ENCODE measurements at places on chromosomes 6 and 20. TPM values are rescaled to one million over a fixed set of nuclear protein-coding genes. Genes with fewer than 3 reads are reported as not detected.

DNA sequence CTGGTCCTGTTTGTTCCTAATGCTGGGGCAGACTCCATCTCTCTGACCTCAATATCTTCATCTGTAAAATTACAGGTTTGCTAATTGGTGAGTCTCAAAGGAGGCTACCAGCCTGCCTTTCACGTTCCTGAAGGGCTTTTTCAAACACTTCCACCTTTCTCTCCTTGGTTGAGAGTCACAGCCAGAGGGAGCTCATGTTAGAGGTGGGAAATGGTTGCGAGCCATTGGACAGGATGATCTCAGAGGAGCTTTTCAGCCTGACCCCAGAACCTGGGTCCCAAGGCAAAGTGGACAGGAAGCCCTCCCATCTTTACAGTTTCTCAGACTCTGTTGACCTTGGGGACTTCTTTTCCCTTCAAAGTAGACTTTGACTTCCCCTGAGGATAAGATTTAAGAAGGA, 37.6 kb downstream of the NDUFAF5 start:
- DNase-seq: peak; percentile 22
- H3K27me3 ChIP-seq: no peaks in the 10 kb centered on the region
- peaks cover 1% of the 10 kb centered on the region for H3K36me3 ChIP-seq
- H3K27ac ChIP-seq: peak overlapping the region; percentile 42

- no peak overlapping the region for H3K4me3 ChIP-seq
- H3K36me3 ChIP-seq: no peaks in the 10 kb centered on the region
- no peaks in the 10 kb centered on the region for H3K4me1 ChIP-seq
- DNase-seq: no peak
- H3K27ac ChIP-seq: no peak overlapping the region
- H3K27me3 ChIP-seq: no peaks in the 10 kb centered on the region
These were observed 188.9 kb downstream of the PLCB1 start for GRCh38 chr20:8321001-8321400.

- DNase-seq: no peak
- H3K27ac ChIP-seq: no peak overlapping the region
- H3K4me3 ChIP-seq: no peak overlapping the region
- H3K4me1 ChIP-seq: no peaks in the 10 kb centered on the region
These were observed 25.3 kb downstream of the MOCS1 start for GRCh38 chr6:39908838-39909583.

The TNF gene
- total RNA-seq: not detected

The POM121L2 gene
- total RNA-seq: not detected

DNA sequence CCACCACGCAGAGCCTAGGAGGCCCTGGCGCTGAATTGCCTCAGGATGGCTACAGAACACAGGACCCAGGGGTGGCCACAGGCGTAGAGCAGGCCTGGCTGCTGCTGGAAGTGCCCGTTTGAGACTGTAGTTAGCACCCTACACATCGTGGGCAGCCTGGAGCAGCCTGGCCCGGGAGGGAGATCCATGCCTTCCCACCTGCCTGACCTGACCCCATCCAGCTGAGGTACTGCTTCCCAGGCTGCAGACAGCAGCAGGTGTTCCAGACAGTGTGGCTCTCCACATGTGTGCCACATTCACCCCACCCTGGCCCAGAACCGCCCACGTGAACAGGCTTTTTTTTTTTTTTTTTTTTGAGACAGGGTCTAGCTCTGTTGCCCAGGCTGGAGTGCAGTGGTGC, 20.9 kb upstream of the MAP1LC3A start:
- H3K36me3 ChIP-seq: peaks cover 52% of the 10 kb centered on the region
- H3K4me3 ChIP-seq: no peak overlapping the region
- DNase-seq: no peak
- peaks cover 4% of the 10 kb centered on the region for H3K4me1 ChIP-seq

GRCh38 chr6:11339380-11339779, 106.9 kb upstream of the NEDD9 start:
- H3K27ac ChIP-seq: no peak overlapping the region
- no peaks in the 10 kb centered on the region for H3K36me3 ChIP-seq
- H3K27me3 ChIP-seq: no peaks in the 10 kb centered on the region
- H3K4me1 ChIP-seq: no peaks in the 10 kb centered on the region

DNA sequence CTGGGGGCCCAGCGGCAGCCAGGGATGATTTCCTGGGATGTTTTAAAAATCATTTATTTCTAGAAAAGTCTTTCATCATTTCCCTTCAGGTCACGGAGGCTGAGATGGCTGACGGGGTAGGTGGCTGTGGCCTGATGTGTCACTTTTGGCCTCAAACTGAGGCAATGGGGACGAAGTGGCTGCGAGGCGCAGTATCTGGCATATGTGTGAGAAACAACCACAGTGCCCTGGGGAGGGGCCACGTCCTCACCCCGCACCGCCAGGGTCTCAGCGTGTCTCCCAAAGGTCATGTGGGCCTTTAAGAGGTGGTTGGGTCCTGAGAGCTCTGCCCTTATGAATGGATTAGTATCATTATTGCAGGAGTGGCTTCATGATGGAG, 120.0 kb downstream of the CEBPB start:
- peaks cover 43% of the 10 kb centered on the region for H3K4me1 ChIP-seq
- no peak for DNase-seq
- H3K27me3 ChIP-seq: no peaks in the 10 kb centered on the region
- no peak overlapping the region for H3K27ac ChIP-seq

DNA sequence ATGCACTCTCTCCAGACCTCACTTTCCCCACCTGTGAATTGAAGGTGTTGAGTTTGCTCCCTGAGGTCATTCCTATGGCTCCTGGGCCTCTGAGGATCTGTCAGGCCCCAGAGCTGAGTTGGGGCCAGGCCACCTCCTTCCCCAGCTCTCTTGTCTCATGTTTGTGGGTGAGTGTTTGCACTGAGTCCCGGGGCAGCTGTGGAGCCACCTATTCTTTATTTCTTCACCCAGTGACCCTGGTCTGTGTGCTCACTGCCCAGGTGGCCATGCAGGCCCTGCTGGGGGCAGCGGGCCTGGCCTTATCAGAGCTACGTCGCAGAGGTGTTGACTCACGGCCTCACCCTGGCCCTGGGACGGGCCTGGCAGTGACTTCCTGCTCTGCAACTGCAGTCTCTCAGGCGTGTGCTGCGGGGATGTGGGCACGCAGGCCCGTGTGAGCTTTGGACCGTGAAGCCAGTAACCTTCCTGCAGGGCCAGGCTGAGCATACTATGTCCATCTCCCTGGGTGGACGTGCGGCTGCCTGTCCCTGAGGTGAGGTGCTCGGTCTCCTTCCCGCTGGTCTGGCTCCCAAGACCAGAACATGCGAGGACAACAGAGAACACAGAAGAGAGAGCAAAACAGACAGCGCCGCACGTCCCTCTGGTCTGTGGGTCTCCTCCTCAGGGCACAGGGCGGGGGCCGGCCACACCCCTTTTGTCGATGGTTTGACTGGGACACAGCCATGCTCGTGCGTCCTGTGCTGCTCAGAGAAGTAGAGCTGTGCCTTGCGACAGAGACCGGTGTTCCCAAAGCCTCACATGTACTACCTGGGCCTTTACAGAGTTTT, 12.1 kb downstream of the TMEM181 start:
- DNase-seq: no peak
- H3K27me3 ChIP-seq: no peaks in the 10 kb centered on the region
- no peaks in the 10 kb centered on the region for H3K4me1 ChIP-seq
- no peak overlapping the region for H3K27ac ChIP-seq
- no peak overlapping the region for H3K4me3 ChIP-seq

The RBBP8NL gene
- not detected for total RNA-seq

DNA sequence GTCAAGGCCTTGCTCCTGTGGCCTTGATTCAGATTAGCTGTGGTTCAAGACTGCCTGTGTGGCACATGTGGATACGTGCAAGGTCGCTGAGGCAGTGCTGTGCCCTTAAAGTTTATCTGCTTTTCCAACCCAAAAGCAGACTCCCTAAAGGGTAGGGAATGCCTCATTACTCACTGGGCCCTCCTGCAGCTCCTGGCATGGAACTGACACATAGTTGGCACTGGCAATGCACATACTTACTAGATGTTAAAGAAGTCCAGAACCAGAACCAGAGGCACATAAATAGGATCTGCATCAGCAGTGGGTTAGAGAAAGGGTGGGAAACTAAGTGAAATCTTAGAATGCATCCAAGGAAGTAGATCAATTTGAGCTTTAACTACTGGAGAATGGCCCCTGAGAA, 90.6 kb upstream of the MLN start:
- H3K4me1 ChIP-seq: peaks cover 26% of the 10 kb centered on the region
- no peak overlapping the region for H3K4me3 ChIP-seq
- peak; percentile 68 for DNase-seq

- peaks cover 22% of the 10 kb centered on the region for H3K4me1 ChIP-seq
- no peak overlapping the region for H3K4me3 ChIP-seq
- H3K27ac ChIP-seq: no peak overlapping the region
- DNase-seq: peak; percentile 16
- no peaks in the 10 kb centered on the region for H3K27me3 ChIP-seq
These were observed 2.3 kb downstream of the SUPT3H start for GRCh38 chr6:45375449-45375848.

- DNase-seq: peak; percentile 53
- no peak overlapping the region for H3K27ac ChIP-seq
- H3K4me3 ChIP-seq: no peak overlapping the region
These were observed 144.0 kb downstream of the LRRC1 start for GRCh38 chr6:53938810-53939209.

- H3K36me3 ChIP-seq: no peaks in the 10 kb centered on the region
- H3K27me3 ChIP-seq: peaks cover 8% of the 10 kb centered on the region
- H3K27ac ChIP-seq: no peak overlapping the region
- no peaks in the 10 kb centered on the region for H3K4me1 ChIP-seq
These were observed 95.2 kb downstream of the YTHDF1 start for GRCh38 chr20:63120808-63121090.

The OSTM1 gene
- 25.9 TPM for total RNA-seq

DNA sequence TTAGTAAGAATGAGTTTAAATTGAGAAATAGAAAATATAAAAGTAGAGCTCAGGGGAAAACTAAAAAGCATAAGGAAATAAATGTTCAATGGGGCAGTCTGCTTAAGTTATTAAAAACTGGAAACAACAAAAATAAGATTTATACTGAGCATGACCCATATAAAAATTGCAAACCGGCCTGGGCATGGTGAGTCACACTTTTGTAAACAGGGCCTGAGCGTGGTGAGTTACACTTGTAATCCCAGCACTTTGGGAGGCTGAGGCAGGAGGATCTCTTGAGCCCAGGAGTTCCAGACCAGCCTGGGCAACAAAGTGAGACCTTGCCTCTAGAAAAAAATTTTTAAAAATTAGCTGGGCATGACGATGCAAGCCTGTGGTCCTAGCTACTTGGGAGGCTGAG, 74.6 kb downstream of the TMEM244 start:
- no peak overlapping the region for H3K27ac ChIP-seq
- peak; percentile 55 for DNase-seq
- no peaks in the 10 kb centered on the region for H3K36me3 ChIP-seq

The FRMD1 gene
- total RNA-seq: not detected

The CCN5 gene
- 24.5 TPM for total RNA-seq

The ARHGAP40 gene
- not detected for total RNA-seq

The CST2 gene
- total RNA-seq: 5.6 TPM

GRCh38 chr20:52160049-52160570, 31.5 kb downstream of the ZFP64 start:
- H3K36me3 ChIP-seq: peaks cover 44% of the 10 kb centered on the region
- H3K4me3 ChIP-seq: no peak overlapping the region
- no peaks in the 10 kb centered on the region for H3K27me3 ChIP-seq
- H3K27ac ChIP-seq: no peak overlapping the region
- DNase-seq: no peak
- no peaks in the 10 kb centered on the region for H3K4me1 ChIP-seq

GRCh38 chr20:17651129-17651759, 30.8 kb downstream of the RRBP1 start:
- DNase-seq: peak; percentile 84
- no peak overlapping the region for H3K4me3 ChIP-seq
- H3K27me3 ChIP-seq: no peaks in the 10 kb centered on the region
- H3K36me3 ChIP-seq: peaks cover 2% of the 10 kb centered on the region

The ZNF831 gene
- not detected for total RNA-seq

GRCh38 chr6:88480816-88481215, 314.7 kb upstream of the CNR1 start:
- H3K27me3 ChIP-seq: peaks cover 4% of the 10 kb centered on the region
- no peak for DNase-seq
- no peak overlapping the region for H3K4me3 ChIP-seq
- H3K27ac ChIP-seq: no peak overlapping the region

DNA sequence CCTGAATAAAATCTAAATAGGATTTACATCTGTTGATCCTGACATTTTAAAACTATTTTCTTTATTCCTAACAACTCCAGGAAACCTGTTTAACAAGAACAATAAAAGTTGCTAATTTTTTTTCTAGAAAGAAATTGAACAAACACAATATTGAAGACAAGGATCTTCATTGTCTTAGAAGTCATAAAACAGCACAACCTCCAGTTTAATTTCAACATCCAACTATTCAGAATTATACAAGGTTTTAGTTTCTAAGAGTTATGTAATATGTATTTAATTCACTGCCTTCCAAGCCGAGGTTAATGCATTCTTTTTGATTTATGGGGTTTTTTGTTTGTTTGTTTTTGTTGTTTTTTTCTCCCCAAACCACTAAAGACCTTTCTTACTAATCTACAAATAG, 7.2 kb downstream of the BMP5 start:
- H3K4me3 ChIP-seq: no peak overlapping the region
- H3K27ac ChIP-seq: no peak overlapping the region
- H3K27me3 ChIP-seq: 0 out of 2 replicates have a peak, but pooled peaks cover 5% of the 10 kb centered on the region
- DNase-seq: no peak

The LHFPL5 gene
- not detected for total RNA-seq

- no peaks in the 10 kb centered on the region for H3K36me3 ChIP-seq
- no peaks in the 10 kb centered on the region for H3K4me1 ChIP-seq
- H3K27me3 ChIP-seq: no peaks in the 10 kb centered on the region
- no peak for DNase-seq
These were observed 363.6 kb upstream of the POU3F2 start for GRCh38 chr6:98470821-98471220.

The MCCD1 gene
- not detected for total RNA-seq

The GPX5 gene
- total RNA-seq: not detected

DNA sequence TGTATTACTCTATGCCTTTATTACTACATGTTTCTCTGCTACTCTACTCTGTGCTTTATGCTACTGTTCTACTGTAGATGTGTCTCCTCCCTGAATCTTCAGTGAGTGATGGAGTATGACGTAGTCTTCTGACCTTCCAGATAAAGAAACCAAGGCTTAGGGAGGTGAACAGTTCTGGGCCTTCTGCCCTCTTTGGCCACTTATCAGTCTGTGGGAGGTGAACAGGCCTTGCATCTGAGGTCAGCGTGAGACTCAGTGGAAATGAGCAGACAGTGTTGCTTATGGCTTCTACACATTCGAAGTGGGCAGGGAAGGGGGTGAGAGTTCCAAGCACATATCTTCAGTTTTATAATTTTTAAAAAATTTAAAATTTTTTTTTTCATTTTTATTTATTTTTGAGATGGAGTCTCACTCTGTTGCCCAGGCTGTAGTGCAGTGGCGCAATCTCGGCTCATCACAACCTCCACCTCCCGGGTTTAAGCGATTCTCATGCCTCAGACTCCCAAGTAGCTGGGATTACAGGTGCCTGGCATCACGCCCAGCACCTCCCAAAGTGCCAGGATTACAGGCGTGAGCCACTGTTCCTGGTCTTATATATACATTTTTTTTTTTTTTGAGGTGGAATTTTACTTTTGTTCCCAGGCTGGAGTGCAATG, 24.2 kb downstream of the MYBL2 start:
- no peaks in the 10 kb centered on the region for H3K36me3 ChIP-seq
- no peaks in the 10 kb centered on the region for H3K27me3 ChIP-seq
- no peak overlapping the region for H3K4me3 ChIP-seq
- H3K4me1 ChIP-seq: no peaks in the 10 kb centered on the region
- DNase-seq: no peak

All from GM23248 (cell line).